ENCODE measurements at places on chromosomes 12 and 14.

GRCh38 chr12:110531741-110532333 lies 29.7 kb downstream of the RAD9B start:
- no peak for DNase-seq

DNA sequence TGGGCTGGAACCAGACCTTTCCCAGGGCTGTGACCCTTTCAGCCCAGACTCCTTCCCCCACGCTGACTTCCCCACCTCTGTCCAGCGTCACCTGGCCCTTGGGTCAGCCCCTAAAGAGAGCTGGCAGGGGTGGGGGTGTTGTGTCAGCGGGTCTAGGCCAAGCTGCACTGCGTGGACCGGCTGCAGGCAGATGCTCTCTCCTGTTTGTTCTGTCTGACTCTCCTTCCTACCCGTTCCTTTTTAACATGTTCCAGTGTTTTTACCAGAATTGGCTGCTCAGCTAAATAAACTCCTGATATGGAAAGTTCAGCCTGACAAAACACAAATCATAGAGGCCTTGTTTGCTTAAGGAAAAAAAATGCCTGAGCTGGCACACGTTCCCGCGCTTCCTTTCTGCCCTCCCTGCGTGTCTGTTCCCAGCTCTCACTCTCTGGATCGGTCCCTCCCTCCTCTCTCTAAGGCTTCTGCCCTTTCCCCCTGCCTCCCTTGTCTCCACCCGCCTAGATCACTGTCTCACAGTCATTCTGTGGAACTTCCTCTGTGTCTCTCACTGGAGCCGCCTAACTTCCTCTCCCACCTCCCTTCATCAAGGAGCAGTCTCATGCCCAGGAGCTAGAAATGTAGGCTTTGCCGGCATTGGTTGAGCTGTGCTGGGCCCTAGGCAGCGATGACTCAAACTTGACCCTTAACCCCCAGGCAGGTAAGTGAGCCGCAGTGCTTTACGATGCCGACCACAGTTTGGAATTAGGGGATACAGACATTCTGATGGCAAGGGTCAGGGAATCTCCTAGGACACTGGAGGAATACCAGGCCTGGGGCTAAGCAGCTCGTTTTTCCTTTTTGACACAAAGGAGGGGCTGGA lies 15.5 kb upstream of the MLXIP start:
- DNase-seq: no peak

DNA sequence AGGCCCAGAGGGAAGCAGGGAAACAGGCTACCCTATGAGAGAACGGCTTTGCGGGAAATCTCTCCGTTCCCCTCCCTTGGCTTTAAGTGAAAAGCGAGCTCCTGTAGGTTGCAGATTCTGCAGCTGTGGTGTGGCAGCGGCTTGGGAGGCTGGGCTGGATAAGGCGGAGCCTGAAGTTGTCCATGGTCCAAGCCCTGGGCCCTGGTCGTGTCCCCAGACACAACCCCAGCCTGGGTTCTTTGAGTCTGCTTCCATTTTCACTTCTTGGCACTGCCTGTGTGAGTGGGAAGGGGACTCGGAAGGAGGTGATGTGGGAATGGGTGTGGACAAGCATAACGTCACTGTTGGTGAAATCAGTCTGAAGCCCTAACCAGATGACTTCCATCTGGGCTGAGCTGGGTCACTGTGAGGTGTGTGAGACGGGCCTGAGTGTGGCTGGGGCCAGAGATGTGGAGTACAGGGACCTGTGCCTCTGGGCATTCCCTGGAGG lies 43.0 kb upstream of the CTDSP2 start:
- DNase-seq: no peak

DNA sequence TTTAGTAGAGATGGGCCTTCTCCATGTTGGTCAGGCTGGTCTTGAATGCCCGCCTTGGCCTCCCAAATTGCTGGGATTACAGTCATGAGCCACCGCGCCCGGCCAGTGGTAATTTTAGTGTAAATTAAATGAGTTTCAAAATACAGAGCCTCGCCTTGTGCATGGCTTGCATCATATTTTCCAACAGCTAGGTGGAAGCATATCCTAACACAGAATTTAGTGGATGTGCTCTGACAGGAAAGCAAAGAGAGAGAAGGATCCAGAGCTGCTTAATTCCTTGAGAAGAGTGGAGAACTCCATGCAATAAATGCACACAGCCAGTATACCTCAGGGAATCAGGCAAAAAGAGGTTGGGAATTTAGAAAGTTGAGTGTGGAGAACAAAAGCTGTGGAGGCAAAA lies 2.5 kb downstream of the OR6C2 start:
- no peak for DNase-seq

- no peak for DNase-seq
These were observed 66.3 kb downstream of the KIF26A start for GRCh38 chr14:104204660-104205149.

DNA sequence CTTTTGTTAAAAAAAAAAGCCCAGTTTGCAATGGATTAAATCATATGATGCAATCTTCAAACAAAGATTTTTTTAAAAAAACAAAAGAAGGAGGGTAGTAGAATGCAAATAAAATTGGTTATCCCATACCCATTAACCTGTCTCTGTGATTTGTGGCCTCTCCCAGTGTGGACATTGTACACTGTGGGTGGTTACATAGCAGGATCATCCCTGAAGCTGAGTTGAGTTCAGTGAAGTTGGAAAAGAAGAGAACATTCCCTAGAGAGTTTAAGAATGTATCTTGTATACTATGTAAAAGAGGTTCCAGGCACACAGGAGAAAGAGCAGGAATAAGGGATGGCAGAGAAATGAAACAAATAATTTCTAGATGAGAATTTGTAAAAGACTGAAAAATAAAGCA lies 142.4 kb upstream of the SLC16A7 start:
- no peak for DNase-seq

DNA sequence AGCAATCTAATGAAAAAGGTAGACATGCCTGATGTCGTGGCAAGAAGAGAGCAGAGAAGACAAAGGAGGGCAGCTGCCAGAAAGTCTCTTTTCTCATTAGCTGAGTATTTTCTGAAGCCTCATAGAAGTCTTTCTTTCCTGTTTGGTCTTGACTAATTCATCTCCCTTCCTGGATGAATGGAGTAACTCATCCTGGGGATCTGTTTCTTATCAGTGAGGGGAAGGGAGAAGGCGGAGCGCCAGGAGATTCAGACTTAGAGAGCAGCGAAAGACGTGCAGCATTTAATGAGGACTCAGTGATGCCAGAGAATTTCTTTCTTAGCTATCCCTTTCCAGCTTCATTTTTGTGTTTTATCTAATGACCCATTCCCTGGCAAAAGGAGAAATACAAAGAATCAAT lies 89.4 kb downstream of the SLC15A4 start:
- DNase-seq: no peak

GRCh38 chr14:91354221-91354916 lies 63.3 kb downstream of the CCDC88C start:
- peak; percentile 32 for DNase-seq

DNA sequence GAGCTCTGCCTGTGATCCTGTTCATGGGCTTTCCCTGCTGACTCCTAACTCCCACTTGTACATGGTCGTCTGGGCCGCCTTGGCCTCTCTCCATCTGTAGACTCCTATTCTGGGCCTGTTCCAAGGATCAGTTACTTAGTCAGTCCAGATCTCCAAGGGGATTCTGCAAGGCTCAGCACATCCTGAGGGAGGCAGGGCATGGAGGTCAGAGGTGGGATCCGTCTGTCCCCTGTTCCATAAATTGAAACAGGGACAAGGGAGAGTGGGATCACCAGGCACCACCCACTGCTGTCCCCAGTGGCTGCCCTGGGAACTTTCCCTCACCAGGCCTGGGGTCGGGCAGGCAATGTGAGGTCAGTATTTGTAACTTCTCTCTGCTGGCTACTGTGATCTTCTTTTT lies 43.5 kb downstream of the KCTD10 start:
- DNase-seq: no peak

- no peak for DNase-seq
These were observed 45.7 kb downstream of the ESRRB start for GRCh38 chr14:76421662-76422061.

- no peak for DNase-seq
These were observed 35.2 kb upstream of the IFT81 start for GRCh38 chr12:110088936-110089335.

- no peak for DNase-seq
These were observed 191.8 kb downstream of the C12orf75 start for GRCh38 chr12:105522166-105522825.

- no peak for DNase-seq
These were observed 7.2 kb upstream of the CD4 start for GRCh38 chr12:6782119-6782518.

- no peak for DNase-seq
These were observed 16.0 kb downstream of the LRRK2 start for GRCh38 chr12:40240779-40241178.

GRCh38 chr12:120834489-120835303 lies 69.5 kb downstream of the SPPL3 start:
- no peak for DNase-seq

GRCh38 chr14:103597623-103598377 lies 31.2 kb upstream of the KLC1 start:
- DNase-seq: no peak

GRCh38 chr12:57153415-57153997 lies 6.1 kb upstream of the LRP1-AS start:
- no peak for DNase-seq

DNA sequence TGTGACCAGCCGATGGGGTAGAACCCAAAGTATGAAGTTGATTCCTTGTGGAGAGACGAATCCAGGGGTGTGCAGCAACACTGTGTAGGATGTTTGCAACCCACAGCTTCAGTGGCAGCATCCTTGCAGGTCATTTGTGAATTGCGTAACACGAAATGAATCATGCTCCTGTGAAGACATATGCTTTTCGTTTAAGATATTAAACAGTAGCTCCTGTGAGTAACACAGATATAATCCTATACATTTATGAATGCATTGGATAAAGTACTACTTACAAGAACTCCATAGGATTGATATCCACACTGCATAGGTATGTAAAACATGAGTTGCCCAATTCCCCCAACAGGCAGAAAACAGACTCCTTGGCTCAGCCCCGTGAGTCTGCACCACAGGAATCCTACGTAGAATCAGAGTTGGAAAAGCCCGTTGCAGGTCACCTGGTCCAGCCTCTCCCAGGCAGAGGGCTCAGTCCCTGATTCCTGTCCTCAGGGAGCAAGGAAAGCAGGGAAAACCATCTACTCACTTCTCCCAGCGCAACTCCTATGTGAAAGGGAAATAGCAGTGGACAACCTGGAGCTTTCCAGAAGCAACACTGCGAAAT lies 75.8 kb downstream of the GPATCH2L start:
- no peak for DNase-seq

DNA sequence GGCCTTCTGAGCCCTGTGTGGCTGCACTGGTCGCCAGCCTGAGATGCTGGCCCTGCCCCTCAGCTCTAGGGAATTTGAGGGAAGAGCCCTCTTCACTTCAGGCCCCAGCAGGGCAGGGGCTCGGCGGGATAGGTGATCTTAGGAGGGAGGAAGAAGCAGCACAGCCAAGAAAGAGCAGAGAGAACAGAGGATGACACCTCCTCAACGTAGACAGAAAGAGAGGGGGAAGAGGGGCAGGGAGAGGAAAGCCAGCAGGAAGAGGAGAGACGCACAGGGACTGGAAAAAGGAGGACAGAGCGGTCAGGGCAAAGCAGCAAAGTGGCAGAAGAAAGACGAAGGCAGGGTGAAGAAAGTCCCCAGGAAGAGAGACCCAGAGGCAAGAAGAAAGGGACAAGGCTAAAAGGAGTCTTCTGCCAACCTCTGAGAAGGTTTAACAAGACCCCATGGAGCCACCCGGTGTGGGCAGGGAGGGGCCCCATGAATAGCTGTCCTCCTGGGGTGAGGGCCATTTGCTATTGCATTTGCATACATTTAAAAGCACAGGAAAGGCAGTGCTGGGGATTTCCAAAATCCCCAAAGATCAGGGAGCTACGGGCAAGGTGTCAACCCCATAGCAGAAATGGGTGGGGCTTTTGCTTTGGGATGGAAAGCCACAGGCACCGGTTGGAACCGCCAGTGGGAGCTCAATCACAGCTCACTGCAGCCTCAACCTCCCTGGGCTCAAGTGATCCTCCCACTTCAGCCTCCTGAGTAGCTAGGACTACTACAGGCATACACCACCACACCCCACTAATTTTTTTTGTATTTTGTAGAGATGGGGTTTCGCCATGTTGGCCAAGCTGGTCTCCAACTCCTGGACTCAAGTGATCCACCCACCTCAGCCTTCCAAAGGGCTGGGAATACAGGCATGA lies 22.7 kb downstream of the CMKLR1 start:
- no peak for DNase-seq

DNA sequence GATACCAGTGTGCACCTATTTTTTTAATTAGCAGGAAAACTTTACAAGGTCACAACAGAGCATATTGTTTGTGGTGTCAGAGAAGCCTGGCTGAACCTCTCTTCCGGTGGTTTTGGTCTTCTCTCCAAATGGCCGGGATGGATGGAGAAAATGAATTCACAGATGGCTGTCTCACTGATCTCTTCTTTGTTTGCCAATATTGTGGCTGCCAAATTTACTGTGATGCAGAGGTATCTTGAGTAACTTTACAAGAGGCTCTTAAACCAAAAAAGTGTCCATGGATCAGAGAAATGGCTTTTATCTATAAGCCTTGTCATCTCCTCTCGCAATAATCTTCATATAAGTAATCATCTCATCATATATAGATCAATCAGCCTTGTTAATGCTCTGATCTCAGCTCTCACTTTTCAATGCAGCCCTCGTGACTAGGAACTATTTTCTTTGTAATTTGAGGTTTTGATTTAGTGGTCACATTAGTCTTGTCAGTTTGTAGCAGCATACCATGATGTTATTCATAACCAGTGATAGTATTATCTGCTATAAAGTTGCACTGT lies 308.1 kb downstream of the EGLN3 start:
- no peak for DNase-seq

DNA sequence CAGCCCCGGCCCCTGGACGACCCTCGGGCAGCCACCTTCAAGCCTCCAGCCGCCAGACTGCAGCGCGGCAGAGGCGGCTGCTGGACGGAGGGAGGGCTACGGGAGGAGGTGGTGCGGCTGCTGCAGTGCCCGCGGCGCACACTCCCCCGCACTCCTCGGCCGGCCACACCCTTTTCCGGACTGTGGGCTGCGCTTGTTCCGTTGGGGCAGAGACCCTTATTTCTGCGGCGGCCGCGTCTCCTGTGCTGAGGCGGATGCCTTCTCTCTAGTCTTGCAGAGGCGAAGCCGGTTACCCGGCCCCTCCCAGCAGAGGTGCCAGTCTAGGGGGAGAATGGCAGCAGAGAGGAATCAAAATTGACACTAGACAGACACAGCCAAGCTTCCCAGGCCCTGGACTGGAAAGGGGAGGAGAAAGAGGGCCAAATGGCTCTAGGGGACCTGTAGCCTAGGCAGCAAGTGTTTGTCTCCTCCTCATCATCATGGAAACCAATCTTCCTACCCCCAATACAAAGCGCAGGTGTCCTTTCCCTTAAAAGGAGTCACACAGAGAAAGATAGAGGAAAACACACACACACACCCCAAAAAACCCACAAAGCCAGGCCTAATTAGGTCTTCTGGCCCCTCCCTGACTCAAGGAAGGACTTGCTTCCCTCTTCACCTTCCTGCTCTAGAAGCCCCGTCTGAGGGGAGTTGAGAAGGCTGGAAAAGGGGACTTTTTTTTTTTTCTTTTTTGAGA lies 1.3 kb downstream of the ESYT1 start:
- peak; percentile 77 for DNase-seq

Data from activated T-cell treated with anti-CD3 and anti-CD28 coated beads, Interleukin-2, amount 50 U/mL, for 24 hours (primary cell).